ENCODE measurements at places on chromosomes 12 and 14.

DNA sequence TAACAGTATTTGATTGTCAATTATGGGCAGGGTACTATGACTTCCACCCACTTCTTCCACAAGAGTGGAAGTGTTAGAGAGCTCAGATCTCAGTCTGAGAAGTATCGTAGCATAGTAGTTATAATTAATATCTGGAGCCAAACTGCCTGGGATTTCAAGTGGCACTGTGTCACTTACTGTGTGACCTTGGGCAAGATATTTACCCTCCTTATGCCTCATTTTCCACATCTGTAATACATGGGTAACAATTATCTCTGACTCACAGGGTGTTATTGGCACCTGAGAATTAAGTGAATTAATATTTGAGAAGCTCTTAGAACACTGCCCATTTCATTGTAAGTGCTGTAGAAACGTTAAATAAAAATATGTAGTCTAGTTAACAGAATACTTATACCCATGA, 11.5 kb downstream of the RAB21 start:
- DNase-seq: no peak

GRCh38 chr12:115064296-115064695, 380.3 kb upstream of the TBX3 start:
- no peak for DNase-seq

GRCh38 chr12:78863482-78864402, 832 bp upstream of the SYT1 start:
- DNase-seq: peak; percentile 27

DNA sequence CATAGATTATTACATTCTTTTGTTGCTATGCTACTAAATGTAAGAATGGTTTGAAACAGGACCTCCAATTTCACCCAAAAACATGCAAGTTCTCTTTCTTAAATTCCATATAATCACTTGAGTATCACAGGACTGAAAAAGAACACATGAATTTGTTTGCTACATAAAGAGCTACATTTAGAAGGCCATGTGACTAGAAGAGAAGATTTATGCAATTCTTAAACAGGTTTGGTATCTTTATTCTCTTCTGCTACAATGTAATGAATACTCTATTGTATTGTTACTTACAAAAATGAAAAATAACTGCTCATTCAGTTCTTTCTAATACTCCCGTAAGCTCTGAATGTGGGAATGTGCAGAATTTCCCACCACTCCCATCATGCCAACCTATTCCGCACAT, 9.3 kb downstream of the EPS8 start:
- no peak for DNase-seq

GRCh38 chr12:20486233-20486632, 117.9 kb downstream of the PDE3A start:
- DNase-seq: peak; percentile 45

- peak; percentile 74 for DNase-seq
Observed at GRCh38 chr14:60722357-60723115, 1.6 kb downstream of the SIX4 start.

DNA sequence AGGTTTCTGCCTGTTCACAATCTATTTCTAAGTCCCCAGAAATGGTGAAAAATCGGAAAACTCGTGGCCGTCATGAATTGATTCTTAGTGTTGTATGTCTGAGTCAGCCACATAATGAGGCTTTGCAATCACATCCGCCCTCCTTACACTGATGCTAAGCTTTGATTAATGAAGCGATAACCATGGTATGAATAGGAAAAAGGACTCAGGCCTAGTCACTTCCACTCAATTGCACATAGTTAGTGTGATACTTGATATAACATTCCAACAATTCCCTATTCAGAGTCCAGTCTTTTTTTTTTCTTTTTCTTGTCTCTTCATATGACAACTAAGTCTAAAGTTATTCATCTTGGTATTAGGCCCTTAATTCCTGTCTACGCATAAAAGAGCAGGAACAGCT, 1231.0 kb downstream of the VRK1 start:
- peak; percentile 45 for DNase-seq

- DNase-seq: no peak
Observed at GRCh38 chr12:56803750-56804149, 40.6 kb downstream of the HSD17B6 start.

DNA sequence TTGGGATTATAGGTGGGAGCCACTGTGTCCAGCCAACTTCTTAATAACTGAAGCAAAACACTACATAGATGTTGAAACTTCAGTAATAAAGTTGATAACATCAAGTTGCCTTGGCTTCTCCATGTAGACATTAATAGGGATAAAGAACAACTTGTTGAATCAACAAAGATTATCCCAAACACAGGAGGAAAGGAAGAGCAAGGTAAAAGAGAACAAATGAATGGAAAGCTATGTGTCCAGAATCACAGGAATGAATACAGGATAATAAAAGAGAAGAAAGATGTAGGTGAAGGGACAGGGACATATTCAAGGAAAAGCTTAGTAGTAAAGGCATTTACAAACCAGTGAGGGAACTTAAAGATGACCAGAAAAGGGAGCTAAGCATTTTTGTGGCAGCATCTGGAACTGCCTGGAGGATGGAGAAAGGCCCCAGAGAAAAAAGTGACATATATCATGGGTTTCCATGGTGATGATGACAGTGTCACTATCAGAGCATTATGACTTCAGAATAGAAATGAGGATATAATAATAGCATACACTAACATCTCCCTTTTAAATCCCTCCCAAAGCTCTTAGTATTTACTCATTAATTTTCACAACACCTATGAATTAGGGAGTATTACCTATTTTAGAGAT, 24.0 kb upstream of the MDM1 start:
- peak; percentile 40 for DNase-seq

GRCh38 chr12:84421103-84421502, 491.5 kb downstream of the SLC6A15 start:
- no peak for DNase-seq

DNA sequence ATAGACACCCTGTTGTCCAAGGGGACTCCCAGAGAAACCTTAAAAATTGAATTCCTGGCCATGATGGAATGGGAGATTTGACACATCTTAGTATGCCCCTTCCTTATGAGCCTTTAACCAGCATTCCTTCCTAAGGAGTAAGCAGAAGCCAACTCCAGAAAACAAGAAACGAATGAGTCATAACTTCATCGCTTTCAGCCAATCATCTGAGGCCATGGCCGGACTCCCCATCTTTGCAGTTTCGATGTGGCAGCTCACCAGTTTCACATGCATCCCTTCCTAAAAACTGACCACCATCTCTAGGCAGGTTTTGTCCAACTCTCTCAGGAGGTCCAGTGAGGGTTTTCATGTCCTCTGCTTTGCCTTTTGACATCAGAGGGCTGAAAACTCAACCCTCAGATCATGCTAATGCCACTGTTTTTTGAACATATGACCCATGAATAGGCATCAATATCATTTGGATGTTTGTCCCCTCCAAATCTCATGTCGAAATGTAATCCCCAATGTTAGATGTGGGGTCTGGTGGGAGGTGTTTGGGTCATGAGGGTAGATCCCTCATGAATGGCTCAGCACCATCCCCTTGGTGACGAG, 19.9 kb downstream of the DAAM1 start:
- peak; percentile 67 for DNase-seq

DNA sequence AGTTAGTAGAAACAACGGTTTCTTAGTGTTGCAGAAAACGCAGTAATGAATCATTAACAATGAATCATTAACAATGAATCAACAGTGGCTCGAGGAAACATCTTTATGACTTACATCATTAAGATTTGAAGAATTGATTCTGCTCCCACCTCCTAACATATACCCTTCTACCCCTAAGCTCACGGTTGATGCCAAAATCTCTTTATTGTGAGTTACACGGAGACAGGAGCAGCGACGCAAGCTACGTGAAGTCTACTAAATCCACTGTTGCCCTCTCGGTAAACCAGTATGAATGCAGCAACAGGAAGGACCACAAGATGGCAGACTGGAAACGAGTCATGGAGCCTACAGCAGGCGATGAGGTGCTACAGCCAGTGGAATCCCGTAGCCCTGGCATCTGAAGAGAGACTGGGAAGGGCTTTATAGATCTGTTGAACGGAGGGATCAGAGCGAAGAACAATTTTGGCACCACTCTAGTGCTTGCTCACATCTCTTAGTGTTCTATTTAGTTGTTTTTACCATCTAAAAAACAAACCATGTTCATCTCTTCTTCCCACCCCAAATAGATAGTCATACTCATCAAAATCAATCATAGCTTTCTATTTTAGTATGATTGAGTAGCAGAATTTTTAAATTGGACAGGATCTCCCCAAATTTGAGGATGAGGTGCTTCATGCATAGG, 332.7 kb downstream of the DUSP6 start:
- DNase-seq: peak; percentile 83

DNA sequence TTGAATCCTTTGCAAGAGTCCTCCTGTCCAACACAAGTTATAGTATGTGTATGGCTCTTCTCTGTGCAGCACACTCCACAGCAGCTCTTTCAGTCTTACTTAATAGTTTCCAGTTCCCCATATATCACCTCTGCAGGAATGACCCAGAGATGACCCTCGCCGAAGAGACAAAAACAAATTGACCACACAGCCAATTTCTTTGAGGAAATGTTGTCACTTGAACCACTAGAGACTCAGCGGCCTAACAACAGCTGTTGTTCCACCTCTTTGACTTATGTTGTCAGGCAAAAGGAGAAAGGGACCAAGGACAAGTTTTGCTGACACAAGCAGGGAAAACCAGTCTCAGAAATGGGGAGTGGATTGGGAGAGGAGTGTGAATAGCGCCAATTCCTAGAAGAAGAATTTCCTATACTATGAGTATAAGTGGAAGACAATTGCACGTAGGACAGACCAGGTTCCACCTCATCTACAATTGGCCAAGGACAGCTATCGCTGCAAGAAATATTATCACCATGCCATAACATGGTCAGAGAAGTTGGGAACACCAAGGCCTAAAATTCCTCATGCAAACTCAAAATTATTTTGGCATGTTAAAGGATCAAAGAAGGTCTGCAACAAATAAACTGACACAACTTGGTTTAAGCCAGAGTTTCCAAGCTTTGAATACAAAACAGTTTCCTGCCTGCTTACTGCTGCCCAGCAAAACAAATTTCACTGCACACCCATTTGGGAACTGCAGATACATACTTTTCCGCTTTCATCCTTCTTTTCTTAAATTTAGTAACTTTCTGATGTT, 41.7 kb upstream of the ITPR2 start:
- DNase-seq: no peak

DNA sequence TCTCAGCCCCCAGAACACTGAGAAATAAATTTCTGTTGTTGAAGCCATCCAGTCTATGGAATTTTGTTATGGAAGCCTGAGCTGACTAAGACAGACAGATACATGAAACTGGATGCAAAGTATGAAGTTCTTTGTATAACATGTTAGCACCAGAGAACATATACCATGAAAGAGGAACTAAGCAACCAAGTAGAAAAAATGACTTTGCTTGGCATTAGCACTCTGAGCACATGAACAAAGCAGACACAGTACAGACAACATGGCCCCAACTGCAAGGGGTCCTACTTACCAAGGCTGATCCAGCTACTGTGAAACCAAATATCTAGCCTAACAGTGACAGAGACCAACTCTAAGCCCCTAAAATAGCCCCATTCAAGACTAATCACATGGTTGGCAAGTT, 13.8 kb downstream of the EXOC5 start:
- DNase-seq: no peak

DNA sequence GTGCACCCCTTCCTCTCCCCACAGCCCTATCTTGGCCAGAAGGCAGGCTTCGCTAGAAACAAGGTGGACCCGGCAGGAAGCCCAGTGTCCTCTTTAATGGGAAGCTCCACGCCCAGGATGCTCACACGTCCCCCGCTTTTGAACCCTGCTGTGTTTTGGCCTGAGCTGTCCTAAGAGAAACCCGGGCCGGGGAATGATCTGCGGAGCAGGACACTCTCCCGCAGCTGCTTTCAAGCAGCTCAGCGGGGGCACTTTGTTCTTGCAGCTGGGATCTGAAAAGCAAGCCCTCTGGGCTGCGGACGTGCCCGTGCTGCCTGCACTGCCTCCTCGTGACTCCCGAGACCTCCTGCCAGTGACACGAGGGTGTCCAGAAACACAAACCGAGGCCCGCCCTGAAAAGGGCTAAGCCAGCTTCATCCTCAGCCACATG, 30.0 kb downstream of the SCARB1 start:
- DNase-seq: no peak

All from fibroblast of skin of right quadriceps (primary cell).